Lower lobe of right lung (tissue), 2 donors: ENCODE measurements at places on chromosomes 12 and 14. TPM values are rescaled to one million over a fixed set of nuclear protein-coding genes. Genes with fewer than 3 reads are reported as not detected.

DNA sequence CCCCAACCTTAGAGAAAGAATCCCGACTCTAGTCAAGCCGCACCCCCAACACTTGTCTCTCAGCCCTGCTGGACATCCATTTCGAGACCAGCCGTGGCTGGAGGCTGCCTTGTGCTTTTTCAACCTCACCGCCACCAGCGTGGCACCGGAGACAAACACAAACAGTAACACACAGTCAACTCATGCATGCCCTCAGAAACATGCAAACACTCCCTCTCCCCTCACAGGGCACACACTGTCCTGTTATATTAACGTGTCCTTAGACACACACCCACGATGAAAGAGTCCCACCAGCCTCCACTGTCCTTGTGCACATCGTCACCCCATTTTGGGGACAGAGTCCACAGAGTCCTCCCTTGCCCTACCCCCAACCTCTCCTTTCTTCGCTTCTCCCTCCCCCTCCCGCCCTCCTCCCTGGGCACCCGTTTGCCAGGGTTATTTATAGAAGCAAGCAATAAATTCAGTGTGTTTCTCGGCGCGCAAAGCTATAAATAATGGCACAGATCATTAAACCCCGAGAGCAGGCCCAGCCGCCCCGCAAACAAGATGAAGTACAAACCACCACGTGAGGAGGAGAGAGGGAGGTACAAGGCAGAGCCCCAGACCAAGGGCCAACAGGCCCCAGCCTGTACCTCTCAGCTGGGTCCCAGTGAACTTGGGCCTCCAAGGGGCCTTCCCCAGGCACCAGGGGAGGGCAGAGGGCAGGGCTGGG lies 27.9 kb downstream of the SMUG1 start:
- H3K36me3 ChIP-seq = no peaks in the 10 kb centered on the region
- H3K27ac ChIP-seq = no peak overlapping the region
- no peak overlapping the region for H3K4me3 ChIP-seq
- DNase-seq = no peak
- no peaks in the 10 kb centered on the region for H3K27me3 ChIP-seq
- no peaks in the 10 kb centered on the region for H3K4me1 ChIP-seq

NR4A1 gene
- 39.3 TPM for total RNA-seq

- no peaks in the 10 kb centered on the region for H3K4me1 ChIP-seq
- H3K27ac ChIP-seq = no peak overlapping the region
- H3K4me3 ChIP-seq = no peak overlapping the region
- DNase-seq = no peak
- no peaks in the 10 kb centered on the region for H3K36me3 ChIP-seq
Measured at GRCh38 chr12:100698518-100698917, 96.1 kb upstream of the ANO4 start.

GRCh38 chr12:113770389-113770865 lies 195.7 kb downstream of the RBM19 start:
- no peak for DNase-seq
- H3K27ac ChIP-seq = no peak overlapping the region
- no peaks in the 10 kb centered on the region for H3K4me1 ChIP-seq
- no peaks in the 10 kb centered on the region for H3K36me3 ChIP-seq
- H3K4me3 ChIP-seq = no peak overlapping the region
- H3K27me3 ChIP-seq = peaks cover 25% of the 10 kb centered on the region

DNA sequence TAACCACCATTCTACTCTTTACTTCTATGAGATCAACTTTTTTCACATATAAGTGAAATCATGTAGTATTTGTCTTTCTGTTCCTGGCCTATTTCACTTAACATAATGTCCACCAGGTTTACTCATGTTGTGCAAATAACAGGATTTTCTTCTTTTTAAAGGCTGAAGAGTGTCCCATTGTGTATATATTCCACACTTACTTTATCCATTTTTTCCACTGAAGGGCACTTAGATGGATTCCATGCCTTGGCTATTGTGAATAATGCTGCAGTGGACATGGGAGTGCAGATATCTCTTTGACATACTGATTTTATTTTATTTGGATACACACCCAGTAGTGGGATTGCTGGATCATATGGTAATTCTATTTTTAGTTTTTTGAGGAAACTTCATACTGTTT lies 181.1 kb upstream of the HMGA2 start:
- no peaks in the 10 kb centered on the region for H3K36me3 ChIP-seq
- DNase-seq = no peak
- H3K27me3 ChIP-seq = peaks cover 22% of the 10 kb centered on the region
- no peak overlapping the region for H3K27ac ChIP-seq

DNA sequence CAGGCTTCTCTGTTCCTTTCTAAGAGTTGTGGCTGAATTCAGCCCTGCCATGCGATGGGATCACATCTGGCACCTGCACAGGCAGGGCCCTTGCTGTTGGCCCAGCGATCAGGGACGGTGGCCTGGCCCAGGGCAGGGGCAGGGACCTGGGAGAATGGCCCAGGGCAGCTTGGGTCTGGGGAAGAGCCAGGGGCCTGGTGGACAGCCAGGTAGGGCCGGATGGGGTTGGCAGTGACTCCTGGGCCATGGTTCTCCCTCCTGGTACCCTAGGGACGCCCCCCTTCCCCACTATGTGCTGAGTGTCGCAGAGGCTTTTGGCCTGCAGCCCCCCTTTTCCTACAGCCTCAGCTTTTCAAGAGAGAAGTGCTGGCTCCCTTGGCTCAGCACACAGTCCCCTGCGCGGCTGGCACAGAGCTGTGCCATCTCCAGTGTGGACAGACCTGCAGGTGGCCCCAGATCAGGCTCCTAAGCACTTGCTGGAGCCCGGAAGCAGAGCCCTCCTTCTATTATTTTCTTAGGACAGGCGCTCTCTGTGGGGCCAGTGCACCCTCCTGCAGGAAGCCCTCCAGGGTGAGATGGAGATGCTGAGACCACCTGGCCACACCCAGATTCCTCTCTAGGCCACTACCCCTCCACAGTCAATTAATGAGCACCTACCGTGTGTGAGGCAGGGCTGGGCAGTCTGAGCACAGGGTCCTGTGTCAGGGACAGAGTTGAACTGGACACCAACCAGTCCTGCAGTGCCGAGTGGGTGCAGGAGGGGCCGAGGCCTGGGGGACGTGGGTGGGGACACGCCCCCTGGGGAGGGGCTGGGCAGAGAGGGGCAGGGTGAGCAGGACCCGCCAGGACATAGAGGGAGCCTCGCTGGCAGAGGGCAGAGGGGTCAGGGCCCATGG lies 267.6 kb downstream of the ADGRD1 start:
- no peaks in the 10 kb centered on the region for H3K27me3 ChIP-seq
- H3K27ac ChIP-seq = no peak overlapping the region
- no peak for DNase-seq
- no peak overlapping the region for H3K4me3 ChIP-seq
- peaks cover 4% of the 10 kb centered on the region for H3K4me1 ChIP-seq
- H3K36me3 ChIP-seq = no peaks in the 10 kb centered on the region

KRT78 gene
- not detected for total RNA-seq

DNA sequence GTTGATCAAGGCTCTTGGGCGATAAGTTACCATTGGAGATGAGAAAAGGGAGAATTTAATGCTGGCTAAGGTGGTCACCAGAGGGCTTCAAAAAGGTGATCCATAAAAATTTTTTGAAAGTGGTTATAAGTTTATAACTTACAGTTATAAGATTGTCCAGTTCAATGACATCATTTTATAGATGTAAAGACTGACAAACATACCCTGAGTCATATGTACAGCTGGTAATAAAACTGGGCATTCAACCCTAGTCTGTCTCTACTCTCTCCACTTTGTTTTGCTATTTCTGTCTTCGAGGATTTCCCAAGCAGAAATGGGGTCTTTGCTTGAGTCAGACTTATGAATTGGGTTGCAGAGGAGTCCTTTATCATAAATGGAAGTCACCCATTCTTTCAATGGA lies 454.0 kb downstream of the SOX5 start:
- no peaks in the 10 kb centered on the region for H3K27me3 ChIP-seq
- H3K4me1 ChIP-seq = no peaks in the 10 kb centered on the region
- no peak overlapping the region for H3K27ac ChIP-seq
- H3K36me3 ChIP-seq = no peaks in the 10 kb centered on the region
- DNase-seq = no peak
- H3K4me3 ChIP-seq = no peak overlapping the region

DNA sequence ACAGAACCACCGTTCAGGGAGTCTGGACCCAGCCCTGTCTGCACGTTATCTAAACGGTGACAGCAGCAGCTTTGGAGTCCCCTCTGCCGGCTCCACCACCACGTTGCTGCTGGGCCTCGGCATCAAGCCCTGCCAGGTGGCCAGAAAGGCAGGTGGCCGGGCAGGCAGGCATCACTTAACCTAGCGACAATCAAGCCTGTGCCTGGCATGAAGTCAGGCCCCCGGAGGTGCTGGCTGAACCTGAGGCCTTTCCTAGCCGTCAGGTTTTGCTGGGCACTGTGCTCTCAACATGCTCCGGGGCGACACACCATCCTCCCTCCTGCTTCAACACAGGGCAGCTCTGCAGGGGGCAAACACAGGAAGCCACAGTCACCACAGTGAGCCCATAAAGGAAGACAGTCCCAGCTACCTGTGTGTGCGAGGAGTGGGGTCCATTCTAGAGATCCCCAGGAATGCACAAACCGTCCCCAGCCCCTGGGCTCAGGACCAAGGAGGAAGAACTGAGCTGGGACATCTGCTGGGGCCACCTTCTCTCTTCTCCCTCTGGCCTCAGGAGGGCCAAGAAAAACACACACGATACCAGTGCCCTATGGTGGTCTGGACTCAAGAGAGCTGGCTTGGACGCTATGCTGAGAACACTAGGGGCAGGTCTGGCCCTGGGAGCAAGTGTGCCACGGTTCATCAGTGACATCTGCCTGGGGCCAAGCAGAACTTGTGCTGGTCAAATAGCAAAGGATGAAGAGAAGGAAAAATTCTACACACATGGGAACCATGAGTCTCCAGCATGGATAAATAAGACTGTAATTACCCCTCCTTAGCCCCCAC lies 44.7 kb downstream of the CCDC88C start:
- H3K27me3 ChIP-seq = no peaks in the 10 kb centered on the region
- H3K4me3 ChIP-seq = no peak overlapping the region
- peaks cover 92% of the 10 kb centered on the region for H3K4me1 ChIP-seq
- no peak for DNase-seq
- no peaks in the 10 kb centered on the region for H3K36me3 ChIP-seq

DNA sequence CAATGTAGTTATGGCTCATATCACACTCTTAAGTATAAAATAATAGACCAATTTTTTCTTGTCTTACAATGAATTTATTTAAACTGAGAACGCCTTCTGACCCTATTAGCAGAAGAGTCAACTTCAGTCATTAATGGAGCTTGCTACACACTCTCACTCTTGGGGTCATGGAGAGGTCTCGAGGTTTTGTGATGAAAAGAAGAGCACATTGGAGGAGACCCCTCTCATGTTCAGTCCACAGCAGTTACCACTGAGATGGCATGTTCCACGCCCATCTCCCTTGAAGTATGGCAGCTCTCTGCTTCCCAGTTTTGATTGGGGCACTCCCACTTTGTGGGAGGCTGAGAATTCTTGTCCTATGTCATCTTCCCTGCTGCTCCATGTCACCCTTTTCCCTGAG lies 266.4 kb downstream of the RPS29 start:
- no peaks in the 10 kb centered on the region for H3K27me3 ChIP-seq
- DNase-seq = no peak
- no peak overlapping the region for H3K4me3 ChIP-seq
- no peaks in the 10 kb centered on the region for H3K4me1 ChIP-seq

DNA sequence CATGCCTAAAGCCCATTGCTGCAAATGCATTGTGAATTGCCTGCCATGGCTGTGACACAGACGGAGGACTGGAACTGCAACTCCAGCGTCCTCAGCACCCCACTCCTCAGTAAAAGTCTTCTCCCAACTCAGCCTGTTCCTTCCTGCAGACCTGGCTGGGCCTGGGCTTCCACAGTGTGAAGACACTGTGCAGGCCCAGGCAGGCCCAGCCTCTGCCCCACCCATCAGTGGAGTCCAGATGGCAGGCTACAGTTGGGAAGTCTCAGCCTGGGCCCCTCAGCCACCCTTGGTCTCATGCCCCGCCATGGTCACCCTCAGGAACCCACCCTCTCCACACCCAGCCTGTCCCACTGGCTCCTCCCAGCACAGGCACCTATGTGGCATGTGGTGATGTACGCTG lies 22.0 kb downstream of the VSX2 start:
- peaks cover 16% of the 10 kb centered on the region for H3K4me1 ChIP-seq
- H3K27me3 ChIP-seq = peaks cover 9% of the 10 kb centered on the region
- no peaks in the 10 kb centered on the region for H3K36me3 ChIP-seq
- no peak overlapping the region for H3K27ac ChIP-seq
- no peak overlapping the region for H3K4me3 ChIP-seq

DNA sequence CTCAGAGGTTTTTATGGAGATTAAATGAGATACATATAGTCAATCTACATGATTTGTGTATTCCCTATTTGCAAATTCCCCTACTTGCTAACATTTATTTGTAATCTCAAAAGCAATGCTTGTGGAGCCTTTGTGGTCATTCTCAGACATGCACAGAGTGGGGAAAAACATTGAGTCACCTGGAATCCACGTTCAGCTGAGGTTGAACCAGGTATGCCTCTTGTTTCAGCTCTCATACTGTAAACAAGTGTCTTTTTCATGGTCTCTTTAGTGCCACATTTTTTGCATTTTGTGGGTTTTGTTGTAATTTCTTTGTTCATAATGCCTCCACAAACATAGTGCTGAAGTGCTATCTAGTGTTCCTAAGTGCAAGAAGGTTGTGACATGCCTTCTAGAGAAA lies 181.9 kb downstream of the BCAT1 start:
- DNase-seq = no peak
- no peaks in the 10 kb centered on the region for H3K27me3 ChIP-seq
- H3K36me3 ChIP-seq = no peaks in the 10 kb centered on the region
- no peak overlapping the region for H3K4me3 ChIP-seq

GRCh38 chr14:93619176-93619793 lies 169.0 kb downstream of the PRIMA1 start:
- DNase-seq = no peak
- no peak overlapping the region for H3K4me3 ChIP-seq
- H3K27me3 ChIP-seq = no peaks in the 10 kb centered on the region
